ENCODE measurements at places on chromosomes 1 and 21.

DNA sequence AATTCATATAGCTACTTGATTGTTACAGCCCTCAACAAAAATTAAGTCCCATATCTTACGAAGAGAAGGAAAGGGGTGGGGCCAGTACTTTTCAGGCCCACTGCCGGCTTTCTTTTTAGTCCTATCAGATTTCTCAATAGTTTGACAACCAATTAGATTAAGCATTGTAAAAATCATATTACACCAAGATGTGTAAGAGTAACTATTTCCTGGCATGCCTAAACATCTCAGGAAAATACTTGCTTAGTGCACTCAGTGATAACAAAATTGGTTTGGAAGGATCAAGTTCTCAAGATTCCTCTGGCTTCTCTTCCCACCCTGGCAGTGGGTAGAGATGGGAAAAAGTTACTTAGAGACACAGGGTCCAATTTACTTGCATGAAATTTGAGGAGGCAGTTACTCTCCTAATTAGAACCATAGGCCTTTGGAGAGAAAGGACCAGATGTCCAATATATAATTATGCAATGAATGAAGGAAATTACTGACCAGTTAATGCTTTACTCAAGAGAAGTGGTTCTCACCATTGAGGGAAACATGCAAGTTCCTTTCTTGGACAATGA lies 30.1 kb downstream of the STPG1 start:
- DNase-seq: no peak

GRCh38 chr1:81044708-81045107 lies 756.0 kb upstream of the ADGRL2 start:
- DNase-seq: no peak

- DNase-seq: no peak
Measured at GRCh38 chr1:101394041-101394440, 157.2 kb downstream of the S1PR1 start.

GRCh38 chr1:181451661-181452230 lies 31.6 kb upstream of the CACNA1E start:
- DNase-seq: no peak

DNA sequence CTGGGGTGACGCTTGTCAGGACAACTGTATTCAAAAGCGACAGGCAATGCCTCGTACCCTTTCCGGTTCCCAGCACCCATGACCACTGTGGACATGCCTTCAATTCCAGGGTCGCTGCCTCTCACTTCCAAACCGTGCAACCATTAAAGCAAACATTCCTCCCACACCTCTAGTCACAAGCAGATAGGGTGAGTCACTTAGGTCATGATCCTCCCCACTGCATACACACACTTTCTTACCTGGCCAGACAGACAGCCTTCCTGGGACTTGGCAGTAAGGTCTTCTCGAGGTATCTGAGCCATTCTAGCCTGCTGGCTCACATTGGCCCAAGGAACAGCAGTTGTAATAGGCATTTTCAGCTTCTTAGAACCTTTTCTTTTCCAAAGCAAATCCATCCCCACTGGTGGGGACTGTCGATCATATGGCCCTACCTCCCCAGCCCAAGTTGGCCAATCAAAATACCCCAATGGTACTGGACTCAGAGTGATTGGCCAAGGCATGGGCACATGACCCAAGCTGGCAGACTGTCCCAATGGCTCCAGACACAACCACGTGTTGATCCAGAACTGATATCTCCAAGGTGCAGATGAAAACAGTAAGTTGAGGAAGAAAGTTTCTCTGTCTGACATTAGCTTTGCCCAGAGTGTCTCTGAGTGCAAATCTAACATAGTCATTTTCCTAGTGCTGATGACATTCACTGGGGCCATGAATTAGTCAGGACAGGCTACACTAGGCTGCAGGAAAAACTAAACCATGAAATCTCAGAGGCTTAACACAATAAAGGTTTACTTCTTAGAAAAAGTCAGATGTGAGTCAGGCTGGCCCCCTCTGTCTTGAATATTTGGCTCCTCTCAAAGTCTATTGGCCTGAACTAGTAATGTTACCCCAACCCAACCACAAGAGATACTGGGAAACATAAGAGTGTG lies 113.8 kb downstream of the RRAGC start:
- no peak for DNase-seq

- DNase-seq: no peak
Measured at GRCh38 chr1:223543560-223543959, 121.9 kb downstream of the CAPN8 start.
